ENCODE measurements at places on chromosomes 5 and 9.

DNA sequence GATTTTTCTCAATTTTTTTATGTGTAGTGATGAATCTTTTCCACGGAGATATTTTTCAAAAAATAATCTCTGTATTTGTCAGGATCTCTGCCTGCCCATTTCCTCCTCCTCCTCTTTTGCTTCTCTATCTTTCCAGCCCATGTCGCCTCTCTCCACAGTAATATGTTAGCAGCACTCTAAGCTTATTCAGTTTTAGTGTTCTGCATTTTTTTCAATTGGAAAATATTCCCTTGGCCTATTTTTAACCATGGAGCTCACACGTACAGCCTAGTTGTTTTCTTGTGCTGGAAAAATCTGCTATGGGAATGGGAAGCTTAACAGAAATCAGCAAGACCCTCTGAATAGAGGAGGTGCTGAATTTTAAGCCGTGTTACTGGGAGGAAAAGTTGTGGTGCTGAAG lies 16.3 kb downstream of the TRPC7 start:
- DNase-seq = no peak

- DNase-seq = no peak
These were observed 213.9 kb downstream of the IRX2 start for GRCh38 chr5:2537378-2538145.

- DNase-seq = no peak
These were observed 34.4 kb downstream of the AHRR start for GRCh38 chr5:355958-356357.

GRCh38 chr5:852431-853401 lies 1.9 kb upstream of the ZDHHC11 start:
- no peak for DNase-seq

DNA sequence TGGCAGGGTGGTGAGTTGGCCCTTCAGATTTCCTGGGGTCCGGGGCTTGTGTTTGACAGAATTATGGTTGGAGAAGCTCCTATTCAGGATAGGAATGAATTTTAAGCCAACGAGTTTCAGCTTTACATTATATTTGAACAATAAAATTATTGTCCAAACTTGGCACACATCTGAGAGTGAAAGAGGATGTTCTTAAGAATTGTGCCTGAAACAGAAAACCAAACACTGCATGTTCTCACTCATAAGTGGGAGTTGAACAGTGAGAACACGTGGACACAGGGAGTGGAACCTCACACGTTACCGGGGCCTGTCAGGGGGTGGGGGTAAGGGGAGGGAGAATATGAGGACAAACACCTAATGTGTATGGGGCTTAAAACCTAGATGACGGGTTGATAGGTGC lies 111.8 kb upstream of the ACTBL2 start:
- DNase-seq = no peak

DNA sequence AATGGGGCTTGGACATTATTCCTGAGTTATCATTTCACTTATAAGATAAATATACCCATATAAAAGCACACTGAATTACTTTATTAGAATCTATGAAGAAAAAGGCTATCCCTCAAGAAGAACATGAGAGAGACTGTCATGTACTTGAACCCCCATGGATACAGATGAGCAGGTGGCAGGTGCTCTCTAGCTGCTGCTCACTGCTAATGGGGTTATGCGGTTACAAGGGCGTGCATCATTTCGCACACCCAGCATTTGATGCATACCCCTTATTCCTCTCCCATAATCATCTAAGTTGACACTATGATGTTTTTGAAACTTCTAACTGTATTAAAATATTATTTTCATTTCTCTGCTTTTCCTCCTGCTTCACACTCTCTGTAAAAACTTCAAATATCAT lies 16.4 kb downstream of the ITK start:
- no peak for DNase-seq

DNA sequence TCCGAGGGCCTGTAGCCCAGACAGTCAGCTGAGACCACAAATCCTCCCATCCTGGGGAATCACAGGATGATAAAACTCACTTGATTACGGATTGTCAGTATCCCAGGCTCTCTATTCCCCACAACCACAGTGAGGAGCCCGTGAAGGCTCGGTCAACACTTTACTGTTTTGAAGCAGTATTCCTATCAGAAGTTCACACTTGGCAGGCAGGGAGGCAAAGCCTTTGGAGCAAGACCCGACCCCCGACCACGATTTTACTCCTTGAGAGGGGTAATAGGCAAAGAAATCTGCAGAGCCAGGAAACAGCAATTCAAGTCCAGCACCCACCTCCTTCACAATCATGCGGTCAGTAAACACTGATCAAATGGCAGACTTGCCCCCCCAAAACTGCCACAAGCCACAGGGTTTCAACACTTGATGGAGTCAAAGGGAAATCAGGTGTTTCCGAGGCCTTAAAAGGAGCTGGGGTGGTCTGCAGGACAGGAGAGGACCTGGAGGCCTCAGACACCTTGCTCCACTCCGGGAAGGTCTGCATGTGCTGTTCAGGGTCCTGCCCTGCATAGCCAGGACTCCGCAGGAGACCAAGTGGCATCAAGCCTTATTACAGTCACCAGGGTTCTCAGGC lies 25.2 kb downstream of the BICD2 start:
- DNase-seq = no peak

GRCh38 chr9:130929571-130930038 lies 9.4 kb downstream of the FIBCD1 start:
- no peak for DNase-seq

DNA sequence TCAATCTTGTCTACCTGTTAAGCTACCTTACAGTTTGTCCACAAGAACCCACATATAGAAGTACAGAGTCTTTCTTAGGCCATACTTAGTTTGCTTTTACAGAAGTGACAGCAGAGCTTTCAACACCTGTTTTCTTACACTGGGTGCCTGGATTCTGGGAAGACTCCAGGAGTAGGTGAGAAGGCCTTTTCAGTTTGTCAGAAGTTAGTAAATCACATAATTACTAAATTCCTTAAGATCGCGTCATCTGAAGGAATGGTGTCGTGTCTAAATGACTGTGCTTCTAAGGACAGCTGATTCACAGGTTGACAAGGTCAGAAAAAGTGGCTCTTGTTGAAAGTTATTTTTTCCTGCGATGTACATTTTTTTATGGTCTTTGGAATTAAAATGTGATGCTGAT lies 97.0 kb upstream of the FAM120A start:
- no peak for DNase-seq

GRCh38 chr9:124450931-124451661 lies 845 bp downstream of the ADGRD2 start:
- DNase-seq = no peak

DNA sequence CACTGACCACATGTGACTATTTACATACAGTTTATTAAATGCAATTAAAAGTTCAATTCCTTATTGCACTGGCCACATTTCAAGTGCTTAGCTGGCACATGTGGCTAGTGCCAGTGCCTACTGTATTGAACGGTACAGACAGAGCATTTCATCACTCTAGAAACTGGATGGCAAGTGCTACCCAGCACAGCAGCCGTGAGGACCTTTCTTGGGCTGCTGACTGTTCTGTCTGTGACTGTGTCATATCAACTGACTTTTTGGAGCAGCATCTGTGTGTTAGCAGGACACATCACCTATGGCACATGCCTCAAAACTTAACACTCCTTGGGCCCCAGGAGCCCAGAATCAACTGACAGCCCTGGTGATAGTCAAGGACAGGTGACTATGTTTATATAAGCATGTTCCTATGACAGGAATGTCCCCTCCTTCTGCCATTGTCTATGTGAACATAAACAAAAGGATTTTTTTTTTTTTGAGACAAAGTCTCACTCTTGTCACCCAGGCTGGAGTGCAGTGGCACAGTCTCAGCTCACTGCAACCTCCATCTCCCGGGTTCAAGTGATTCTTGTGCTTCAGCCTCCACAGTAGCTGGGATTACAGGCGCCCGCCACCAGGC lies 8.9 kb downstream of the IRF1 start:
- DNase-seq = peak; percentile 58

DNA sequence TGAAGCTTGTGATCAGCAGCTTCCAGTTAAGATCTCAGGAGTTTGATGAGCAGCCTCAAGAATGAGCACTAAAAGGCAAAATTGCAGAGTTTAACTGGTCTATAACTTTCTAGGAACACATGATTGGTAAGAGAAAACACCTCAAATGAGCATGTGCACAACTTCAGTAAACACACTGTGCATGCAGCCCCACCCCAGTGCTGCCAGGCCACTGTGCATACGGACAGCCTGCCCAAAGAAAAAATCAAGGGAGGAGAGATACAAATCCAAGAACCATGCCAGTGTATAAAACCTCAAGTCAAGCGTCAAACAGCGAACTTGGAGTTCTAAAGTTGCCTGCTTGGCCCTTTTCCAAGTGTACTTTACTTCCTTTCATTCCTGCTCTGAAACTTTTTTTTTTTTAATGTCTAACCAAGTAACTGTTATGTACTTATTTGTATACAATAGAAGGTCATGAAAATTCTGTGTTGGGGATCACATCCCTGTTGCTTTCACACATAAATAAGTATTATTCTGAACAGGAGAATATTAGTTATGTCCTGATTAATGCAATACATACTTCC lies 125.6 kb upstream of the TSLP start:
- DNase-seq = no peak

DNA sequence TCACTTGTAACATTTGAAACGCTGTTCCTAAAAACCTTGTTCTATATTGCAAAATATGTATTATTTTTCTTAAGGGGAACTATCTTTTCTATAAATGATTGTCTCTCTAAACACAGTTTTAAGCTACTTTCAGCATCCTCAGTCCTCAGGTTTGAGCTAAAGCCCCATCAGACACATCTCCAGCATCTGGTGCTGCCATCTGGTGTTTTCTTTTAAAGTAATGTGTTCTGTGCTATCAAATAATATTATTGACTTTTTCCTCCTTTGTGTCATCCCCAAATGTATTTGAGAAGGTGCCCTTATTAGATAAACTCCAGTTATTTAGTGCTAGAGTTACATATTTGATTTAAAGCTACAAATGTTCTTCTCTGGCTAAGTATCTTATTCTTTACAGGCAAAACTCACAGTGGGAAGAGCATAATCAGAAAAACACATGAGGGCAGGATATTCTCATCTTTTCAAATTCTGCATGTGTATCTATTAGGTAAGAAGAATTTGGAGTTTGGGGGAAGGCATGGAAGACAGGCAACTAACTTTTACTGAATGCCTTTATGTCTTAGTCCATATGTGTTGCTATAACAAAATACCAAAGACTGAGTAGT lies 27.5 kb downstream of the ZNF474 start:
- DNase-seq = no peak

- DNase-seq = no peak
These were observed 97.7 kb upstream of the SMARCA2 start for GRCh38 chr9:1917396-1917935.

GRCh38 chr9:83714329-83714728 lies 6.6 kb upstream of the UBQLN1 start:
- no peak for DNase-seq

GRCh38 chr5:34903260-34903659 lies 12.0 kb downstream of the RAD1 start:
- DNase-seq = no peak

GRCh38 chr9:126428534-126429175 lies 102.0 kb downstream of the MVB12B start:
- DNase-seq = no peak

- DNase-seq = no peak
These were observed 267.9 kb downstream of the ENC1 start for GRCh38 chr5:74372502-74373064.

DNA sequence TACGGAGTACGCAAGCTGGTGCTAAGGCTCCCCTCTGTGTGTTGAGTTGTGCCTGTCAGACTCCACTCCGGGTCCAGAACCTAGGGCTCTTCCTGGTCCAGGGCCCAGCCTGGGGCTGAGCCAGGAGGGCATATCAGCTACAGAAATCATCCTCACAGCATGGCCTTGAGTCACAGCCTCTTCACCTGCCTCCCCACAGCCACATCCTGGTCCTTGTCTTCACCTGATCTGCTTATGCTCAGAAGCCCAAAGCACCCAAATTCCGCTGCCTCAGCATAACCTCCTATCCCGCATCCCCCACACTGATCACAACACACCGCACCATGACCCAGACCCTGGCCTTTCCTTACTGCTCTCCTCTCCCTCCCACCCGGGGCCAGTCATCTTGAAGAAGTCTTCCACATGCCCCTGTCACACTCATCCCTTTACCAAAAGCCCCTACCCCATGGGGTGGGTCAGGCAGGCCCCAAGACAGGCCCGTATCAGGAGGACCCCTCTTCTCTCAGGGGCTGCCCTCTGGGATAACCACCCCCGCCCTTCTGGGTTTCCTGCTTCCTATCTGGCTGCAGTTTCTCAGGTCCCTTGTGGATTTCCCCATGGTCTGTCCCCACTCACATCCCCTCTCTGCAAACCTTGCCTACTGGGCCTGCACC lies 1.3 kb upstream of the IL3 start:
- no peak for DNase-seq

DNA sequence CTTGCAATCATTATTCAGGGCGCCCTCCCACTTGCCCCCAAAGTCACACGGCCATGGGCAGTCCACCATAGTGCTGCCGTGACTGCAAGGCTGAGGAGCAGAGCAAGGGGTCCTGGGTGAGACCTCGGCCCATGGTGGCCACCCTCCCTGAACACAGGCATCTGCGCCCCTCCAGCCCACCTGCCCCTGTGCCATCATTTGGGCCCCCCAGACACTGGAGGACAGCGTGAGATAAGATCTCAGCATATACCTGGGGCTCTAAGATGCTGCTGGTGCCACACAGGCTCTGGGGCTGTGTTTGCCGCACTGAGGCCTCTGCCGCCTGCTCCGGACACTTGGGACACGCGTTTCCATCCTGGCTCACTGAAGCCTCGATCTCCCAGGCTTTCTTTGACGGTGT lies 3.5 kb downstream of the TMEM250 start:
- DNase-seq = no peak

- DNase-seq = no peak
These were observed 39.0 kb upstream of the POC5 start for GRCh38 chr5:75756211-75756610.
